Activated T-helper 17 cell treated with anti-CD3 and anti-CD28 coated beads, Interleukin-2, amount 50 U/mL, for 72 hours (primary cell): ENCODE measurements at places on chromosomes 4 and X.
A peak's percentile ranks its signal among the peaks of the same experiment; 100 is the strongest.

GRCh38 chr4:26365537-26366150, 44.8 kb downstream of the RBPJ start:
- no peak for ATAC-seq

DNA sequence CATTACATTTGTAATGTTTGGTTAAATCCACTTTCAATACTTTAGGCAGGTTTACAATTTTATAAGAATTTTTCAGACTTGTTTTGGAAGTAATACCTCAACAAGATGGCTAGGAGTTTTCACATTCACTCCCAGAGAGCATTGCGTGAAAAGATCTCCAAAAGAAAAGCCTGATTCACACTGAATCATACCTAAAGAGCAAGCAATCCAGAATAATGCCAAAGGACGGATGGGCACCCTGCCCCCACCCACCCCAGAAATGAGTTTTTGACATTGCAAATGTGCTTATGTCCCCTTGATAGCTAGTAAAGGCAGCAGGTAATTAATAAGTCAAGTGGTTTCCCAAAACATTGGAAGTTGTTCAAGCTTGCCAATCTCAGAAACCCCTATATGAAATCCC, 557.7 kb upstream of the TENM3 start:
- ATAC-seq: no peak

DNA sequence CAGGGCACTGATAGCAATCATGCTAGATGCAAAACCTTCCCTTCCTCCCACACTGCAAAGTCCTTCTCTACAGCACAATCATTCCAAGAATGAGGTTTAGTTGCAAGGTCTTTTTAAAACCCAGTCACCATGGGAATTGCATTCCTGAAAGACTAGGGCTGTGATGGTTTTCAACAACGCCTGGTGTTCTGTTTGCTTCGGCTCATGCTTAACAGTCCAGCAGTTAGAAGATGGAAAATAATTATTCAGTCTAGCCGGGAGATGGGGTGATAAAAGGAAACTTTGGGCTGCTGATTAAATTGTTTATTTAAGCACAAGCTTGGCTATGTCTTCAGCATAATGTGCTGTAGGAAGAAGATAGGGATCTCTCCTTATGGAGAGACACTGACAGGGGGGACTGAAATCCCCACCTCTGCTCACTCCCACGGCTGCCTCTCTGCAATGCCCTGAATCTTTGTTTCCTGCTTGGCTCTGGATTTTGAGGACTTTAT, 211.4 kb downstream of the MID1IP1 start:
- no peak for ATAC-seq

DNA sequence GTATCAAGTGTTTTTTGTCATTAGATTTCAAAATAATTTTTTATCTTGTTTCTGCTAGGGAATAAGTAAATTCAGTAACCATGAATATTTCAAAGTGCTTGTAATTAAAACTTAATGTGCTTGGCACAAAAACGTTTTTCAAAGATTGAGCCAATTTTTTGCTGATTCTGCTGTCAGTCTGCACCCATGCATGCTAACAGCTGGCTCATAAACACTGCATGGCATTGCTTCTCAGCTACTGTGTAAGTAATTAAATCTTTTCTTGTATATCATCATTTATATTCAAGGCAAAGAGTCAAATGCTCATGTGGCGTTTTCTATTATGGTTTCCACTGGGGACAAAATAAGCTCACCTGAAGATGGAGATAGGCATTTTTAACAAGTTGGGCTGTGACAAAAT, 66.8 kb upstream of the SPANXN2 start:
- ATAC-seq: no peak

GRCh38 chrX:1720836-1721235, 106.0 kb downstream of the ASMT start:
- ATAC-seq: no peak

- no peak for ATAC-seq
Observed at GRCh38 chr4:42078184-42078801, 74.2 kb downstream of the BEND4 start.

- ATAC-seq: no peak
Observed at GRCh38 chrX:131477498-131477897, 66.4 kb upstream of the OR13H1 start.

DNA sequence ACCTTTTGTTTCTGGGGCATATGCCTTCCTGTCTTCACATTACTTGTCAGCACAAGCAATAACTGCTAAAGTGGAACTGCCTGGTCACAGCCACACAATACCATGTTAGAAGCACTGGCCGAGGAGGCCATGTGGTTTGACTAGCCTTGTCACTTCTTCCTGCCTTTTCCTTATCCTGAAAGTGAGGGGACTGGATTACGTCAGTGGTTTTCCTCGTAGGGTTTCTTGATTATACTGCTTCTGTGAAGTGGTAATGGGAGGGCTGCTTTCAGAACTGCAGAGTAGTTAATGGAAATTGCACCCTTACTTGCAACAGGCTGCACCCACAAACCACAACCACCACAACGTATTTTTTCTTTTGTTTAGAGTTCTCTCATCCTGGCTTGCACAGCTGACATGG, 26.6 kb downstream of the ZRSR2 start:
- peak; percentile 76 for ATAC-seq
